ENCODE measurements at places on chromosomes 11 and 22. TPM values are rescaled to one million over a fixed set of nuclear protein-coding genes. Genes with fewer than 3 reads are reported as not detected.

KCNJ11 gene
- 12.2 TPM for total RNA-seq

EMID1 gene
- 45.4 TPM for total RNA-seq

KRTAP5-7 gene
- not detected for total RNA-seq

TRPM5 gene
- total RNA-seq, result not detected
